ENCODE measurements at places on chromosomes 12 and 14. TPM values are rescaled to one million over a fixed set of nuclear protein-coding genes. Genes with fewer than 3 reads are reported as not detected.

Gene PLEKHG7
- 0.37 TPM for total RNA-seq

Gene TMTC2
- 95.3 TPM for total RNA-seq

Gene MMP17
- 3.9 TPM for total RNA-seq

Gene GALNT9
- 2.4 TPM for total RNA-seq

Gene FSCB
- 0.90 TPM for total RNA-seq

Gene KRT6C
- total RNA-seq, result not detected

Gene HOXC10
- 1.6 TPM for total RNA-seq

Gene MVK
- 10.5 TPM for total RNA-seq

Gene TPPP2
- total RNA-seq, result not detected

Gene PLBD1
- 55.3 TPM for total RNA-seq

Gene KERA
- total RNA-seq, result 1.1 TPM

Gene EPYC
- 1.2 TPM for total RNA-seq

Gene ACSM4
- total RNA-seq, result not detected

Gene SLC10A1
- not detected for total RNA-seq

Gene KRT2
- not detected for total RNA-seq

Gene NR4A1
- 18.3 TPM for total RNA-seq

Gene KRT78
- total RNA-seq, result not detected

Gene RNASE3
- not detected for total RNA-seq

Gene GPATCH2L
- total RNA-seq, result 80.1 TPM

Gene SLC17A8
- total RNA-seq, result 0.95 TPM

All from urinary bladder (tissue), 4 donors.